Mammary epithelial cell (primary cell): ENCODE measurements at places on chromosomes 1 and 21.
A peak's percentile ranks its signal among the peaks of the same experiment; 100 is the strongest.

GRCh38 chr1:48341221-48341620, 118.7 kb downstream of the SLC5A9 start:
- peak; percentile 59 for DNase-seq

- DNase-seq: no peak
These were observed 333.8 kb downstream of the HHAT start for GRCh38 chr1:210662291-210663050.

- DNase-seq: no peak
These were observed 103.2 kb downstream of the DMRTB1 start for GRCh38 chr1:53562291-53562980.

- DNase-seq: peak; percentile 43
These were observed 143.2 kb downstream of the KCTD3 start for GRCh38 chr1:215710036-215710898.
